Sigmoid colon (tissue), 7 donors: ENCODE measurements at places on chromosomes 3 and 15. TPM values are rescaled to one million over a fixed set of nuclear protein-coding genes. Genes with fewer than 3 reads are reported as not detected.

GOLGA6B gene
- total RNA-seq = not detected

VEPH1 gene
- total RNA-seq = not detected

GHRL gene
- 0.71 TPM for total RNA-seq

CYP19A1 gene
- total RNA-seq = 0.71 TPM

MAP3K13 gene
- 24.5 TPM for total RNA-seq

ZIC1 gene
- total RNA-seq = not detected

FEZF2 gene
- not detected for total RNA-seq

CCDC39 gene
- total RNA-seq = not detected

CHRNA5 gene
- total RNA-seq = 1.4 TPM

RYR3 gene
- total RNA-seq = 9.5 TPM

PDCD7 gene
- total RNA-seq = 25.0 TPM

TUSC7 gene
- total RNA-seq = not detected

COL6A5 gene
- total RNA-seq = not detected

RAD51 gene
- not detected for total RNA-seq

ERICH6 gene
- total RNA-seq = not detected

GOLGA6L7 gene
- total RNA-seq = not detected

ARNT2 gene
- 16.1 TPM for total RNA-seq

SPATA16 gene
- not detected for total RNA-seq

NOX5 gene
- 0.36 TPM for total RNA-seq

UCN2 gene
- not detected for total RNA-seq

SI gene
- total RNA-seq = under 0.01 TPM

BNC1 gene
- not detected for total RNA-seq

GOLGA8S gene
- total RNA-seq = 0.55 TPM

UROC1 gene
- not detected for total RNA-seq

KLF15 gene
- total RNA-seq = 30.1 TPM
